Right atrium auricular region (tissue), 2 donors: ENCODE measurements at places on chromosomes 4 and X.

DNA sequence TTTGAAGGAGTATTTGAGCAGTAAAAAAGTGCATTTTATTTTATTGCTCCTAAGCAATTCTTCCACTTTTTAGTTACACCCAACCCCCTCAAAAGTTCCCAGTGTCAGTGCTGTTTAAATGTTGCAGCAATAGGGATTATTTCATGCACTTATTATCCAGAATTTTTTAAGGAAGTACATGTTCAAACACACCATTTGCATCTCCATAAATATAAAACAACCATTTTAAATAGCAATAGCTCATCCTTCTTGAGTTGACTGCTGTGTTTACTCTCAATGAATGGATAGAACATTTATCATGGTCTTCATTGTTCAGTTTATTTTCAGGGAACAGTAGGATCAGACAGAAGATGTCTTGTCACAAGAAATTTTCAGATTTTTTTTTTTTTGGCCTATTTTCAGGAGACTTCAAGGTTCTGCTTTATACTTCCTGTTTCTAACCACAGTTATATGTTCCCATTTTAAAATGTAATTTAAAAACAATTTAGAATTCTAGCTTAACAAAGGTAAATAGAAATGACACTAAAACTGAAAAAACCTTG, 171.9 kb downstream of the TMA16 start:
- DNase-seq: no peak

DNA sequence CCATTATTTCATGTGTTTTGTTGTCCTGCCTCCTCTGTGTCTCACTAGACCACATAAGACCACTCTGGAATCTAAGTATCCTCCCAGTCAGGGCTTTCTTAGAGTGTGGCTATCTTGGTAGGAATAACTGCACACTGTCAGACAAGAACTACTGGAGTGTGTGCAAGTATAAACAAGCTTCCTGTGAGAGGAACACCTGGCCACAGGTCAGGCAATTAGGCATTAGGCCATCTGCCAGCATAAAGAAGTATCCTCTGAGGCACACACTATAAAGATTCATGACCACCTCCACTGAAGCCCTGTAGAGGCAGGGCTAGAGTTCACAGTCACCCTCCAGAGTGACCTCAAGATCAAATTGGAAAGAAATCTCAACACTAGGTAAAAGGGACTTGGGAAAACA, 507.0 kb upstream of the PABPC4L start:
- no peak for DNase-seq

DNA sequence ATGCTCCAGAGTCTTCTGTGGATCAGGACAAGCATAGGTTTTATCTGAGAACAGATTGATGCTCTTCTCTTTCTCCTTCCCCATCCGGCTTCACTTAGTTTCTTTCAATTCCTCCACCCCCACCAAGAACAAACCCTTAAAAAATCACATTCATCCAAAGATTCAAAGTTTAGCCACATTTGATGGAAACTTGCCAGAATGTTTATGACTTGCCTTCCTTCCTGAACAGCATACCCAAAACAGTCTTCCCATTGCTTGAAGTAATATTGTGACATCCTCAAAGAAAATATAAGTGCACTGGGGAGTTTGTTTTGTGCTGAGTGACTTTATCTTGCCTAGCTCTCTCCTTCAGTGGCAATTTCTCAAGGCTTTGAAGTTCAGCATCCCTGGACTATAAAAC, 83.0 kb downstream of the MAGEB17 start:
- no peak for DNase-seq

DNA sequence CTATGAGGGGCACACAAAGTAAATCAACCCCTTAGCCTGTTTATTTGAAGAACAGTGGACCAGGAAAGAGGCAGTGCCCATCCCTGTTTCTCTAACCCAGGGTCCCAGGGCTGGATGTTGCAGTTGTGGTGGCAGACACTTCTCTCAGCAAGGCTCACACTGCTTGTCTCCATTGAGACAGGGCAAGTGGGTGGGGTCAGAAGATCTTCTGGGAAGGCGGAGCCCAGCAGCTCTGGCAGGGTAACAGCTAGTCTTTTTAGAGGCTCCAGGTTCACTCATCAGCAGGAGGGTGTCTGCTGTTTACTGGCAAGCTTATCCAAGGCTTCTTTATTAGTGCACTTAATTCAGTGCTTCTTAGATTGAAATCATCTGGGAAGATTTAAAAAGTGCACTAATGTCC, 659.8 kb upstream of the DIPK2B start:
- DNase-seq: no peak

DNA sequence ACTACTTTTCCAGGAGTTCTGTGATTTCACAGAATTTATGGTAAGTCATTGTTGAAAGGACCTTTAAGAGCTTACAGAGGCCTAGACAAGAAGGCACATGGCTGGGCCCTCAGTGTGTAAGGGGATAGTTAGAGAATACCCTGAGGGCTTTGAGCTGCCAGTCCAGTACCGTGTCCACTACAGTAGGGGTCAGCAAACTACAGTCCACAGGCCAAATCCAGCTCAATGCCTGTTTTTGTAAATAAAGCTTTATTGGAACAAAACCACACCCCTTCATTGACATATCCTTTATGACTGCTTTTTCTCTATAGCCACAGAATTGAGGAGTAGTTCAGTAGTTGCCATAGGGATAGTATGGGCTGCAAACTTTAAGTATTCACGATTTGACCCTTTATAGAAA, 176.2 kb downstream of the MID1 start:
- DNase-seq: no peak

DNA sequence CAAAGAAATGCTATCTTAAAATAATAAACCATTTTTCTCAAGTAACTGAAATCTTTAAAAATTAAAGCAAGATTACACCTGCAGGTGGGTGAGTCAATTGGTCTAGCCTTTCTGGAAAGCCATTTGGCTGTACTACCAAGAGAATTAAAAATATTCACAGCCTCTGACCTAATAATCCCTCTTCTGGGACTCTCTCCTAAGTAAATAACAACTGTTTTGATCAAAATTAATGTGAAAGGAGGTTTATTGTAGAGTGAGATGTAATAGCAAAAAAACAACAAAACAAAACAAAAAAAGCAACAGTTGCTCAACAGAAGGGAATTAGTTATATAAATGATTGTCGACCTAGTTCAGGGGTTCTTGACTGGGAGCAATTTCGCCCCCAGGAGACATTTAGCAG, 89.0 kb downstream of the GEMIN8 start:
- no peak for DNase-seq

GRCh38 chr4:169677150-169677748, 56.9 kb downstream of the CLCN3 start:
- no peak for DNase-seq

DNA sequence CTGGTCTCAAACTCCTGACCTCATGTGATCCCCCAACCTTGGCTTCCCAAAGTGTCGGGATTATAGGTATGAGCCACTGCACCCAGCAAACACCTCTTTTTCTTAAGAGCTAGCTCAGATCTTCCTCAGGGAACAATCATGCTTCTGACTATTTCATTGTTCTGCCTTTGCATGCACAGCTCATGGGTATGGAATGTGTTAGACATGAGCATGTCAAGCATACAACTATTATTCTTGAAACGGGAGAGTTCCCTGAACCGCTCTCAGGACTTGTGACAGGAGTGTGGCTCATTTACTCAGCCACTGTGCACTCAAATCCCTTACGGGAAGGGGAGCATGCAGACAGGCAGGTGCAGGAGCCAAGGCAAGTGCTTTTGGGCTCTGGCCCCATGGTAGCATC, 231.7 kb upstream of the TAPT1 start:
- DNase-seq: no peak

- DNase-seq: no peak
These were observed 65.9 kb downstream of the LARP7 start for GRCh38 chr4:112702892-112703291.

DNA sequence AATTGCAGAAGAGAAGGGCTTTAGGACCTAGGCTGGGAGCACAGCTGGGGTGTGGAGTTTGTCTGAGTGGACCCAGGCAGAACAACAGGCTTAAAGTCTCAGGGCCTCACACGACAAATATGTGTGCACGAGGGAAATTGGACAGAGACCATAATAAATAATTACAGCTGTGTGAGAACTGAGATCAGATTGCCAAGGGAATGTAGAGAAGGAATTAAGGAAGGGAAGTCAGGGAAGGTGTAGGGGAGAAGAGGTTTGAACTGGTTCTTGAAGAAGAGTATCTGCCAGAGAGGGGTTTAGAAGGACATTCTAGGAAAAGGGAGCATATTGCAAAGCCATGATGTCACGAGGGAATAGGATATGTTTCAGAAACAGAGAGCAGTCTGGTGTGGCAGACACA, 120.7 kb upstream of the TSPAN5 start:
- no peak for DNase-seq

DNA sequence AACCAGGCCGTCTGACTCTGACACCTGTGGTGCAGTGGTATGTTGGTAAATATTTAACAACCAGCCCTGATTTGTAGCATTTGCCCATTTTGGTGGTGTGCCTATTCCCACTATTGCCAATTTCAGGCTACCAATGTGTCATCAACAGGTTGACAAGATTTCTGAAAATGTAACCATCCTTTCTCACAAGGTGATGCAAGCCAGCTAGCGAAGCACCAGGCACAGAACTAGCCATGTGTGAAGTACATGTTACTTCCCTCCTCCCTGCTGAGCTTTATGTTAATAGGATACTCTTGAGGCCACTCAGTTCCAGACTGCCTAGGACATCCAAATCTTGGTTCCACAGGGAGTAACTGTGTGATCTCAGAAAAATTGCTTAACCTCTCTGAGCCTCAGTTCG, 7.2 kb upstream of the MAMLD1 start:
- no peak for DNase-seq

- DNase-seq: no peak
These were observed 14.3 kb upstream of the FAM13A start for GRCh38 chr4:89071311-89071710.

- DNase-seq: no peak
These were observed 2182.5 kb upstream of the AGA start for GRCh38 chr4:179624768-179625181.

DNA sequence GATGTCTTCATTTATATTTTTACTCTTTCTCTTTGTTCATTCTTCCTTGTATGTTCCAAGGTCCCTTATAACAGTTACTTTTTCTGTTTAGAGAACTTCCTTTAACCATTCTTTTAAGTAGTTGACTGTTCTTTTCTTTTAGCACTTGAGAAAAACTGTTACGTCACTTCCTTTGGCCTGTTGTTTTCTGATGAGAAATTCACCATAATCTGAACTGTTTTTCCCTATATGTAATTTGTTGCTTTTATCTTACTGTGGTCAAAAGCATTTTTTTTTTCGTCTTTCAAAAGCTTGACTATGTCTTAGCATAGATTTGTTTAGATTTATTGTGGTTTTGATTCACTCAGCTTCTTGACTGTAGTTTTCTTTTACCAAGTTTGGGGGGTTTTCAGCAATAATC, 1660.3 kb upstream of the PCDH10 start:
- no peak for DNase-seq

GRCh38 chr4:157558016-157558415, 337.5 kb downstream of the GRIA2 start:
- DNase-seq: no peak
